SW480 (cell line): ENCODE measurements at places on chromosomes 3 and 15.

GRCh38 chr15:68650901-68651709, 72.3 kb downstream of the CORO2B start:
- peak; percentile 20 for DNase-seq

GRCh38 chr3:59334585-59334984, 284.8 kb upstream of the CFAP20DC start:
- DNase-seq, result no peak

DNA sequence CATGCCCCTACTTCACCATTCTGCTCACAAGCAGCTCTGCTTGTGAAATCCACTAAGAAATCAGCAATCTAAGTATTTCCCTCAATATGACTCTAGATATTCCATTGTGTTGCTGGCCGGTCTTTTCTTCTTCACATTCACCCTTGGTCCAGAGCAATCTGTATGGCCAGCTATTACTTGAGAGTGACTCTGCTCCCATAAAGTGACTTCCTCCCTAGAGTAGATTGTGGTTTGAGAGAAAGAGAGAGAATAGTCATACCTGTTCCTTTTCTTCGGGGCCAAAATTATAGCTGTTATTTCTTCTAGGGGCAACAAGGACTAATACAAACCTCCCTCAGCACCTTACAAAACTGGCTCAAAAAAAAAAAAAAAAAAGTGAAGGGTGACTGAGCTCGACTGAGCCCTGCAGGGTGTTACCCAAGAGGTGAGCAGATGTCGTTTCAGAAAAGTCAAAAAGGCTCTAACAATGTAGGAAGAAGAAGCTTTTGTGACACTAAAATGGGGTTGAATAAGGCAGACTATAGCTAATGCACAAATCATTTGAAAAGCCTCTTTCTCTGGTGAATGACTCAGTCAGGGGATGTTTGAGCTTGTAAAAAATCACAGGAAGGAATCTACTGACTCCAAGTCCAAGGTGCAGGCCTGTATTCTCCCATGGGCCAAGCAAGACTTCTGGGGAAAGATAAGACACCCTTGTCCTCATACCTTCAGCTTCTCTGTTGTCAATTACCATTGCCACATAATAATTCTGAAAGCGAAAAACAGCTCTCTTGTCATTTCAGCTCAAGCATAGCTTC, 161.0 kb upstream of the SLC24A5 start:
- no peak for DNase-seq

DNA sequence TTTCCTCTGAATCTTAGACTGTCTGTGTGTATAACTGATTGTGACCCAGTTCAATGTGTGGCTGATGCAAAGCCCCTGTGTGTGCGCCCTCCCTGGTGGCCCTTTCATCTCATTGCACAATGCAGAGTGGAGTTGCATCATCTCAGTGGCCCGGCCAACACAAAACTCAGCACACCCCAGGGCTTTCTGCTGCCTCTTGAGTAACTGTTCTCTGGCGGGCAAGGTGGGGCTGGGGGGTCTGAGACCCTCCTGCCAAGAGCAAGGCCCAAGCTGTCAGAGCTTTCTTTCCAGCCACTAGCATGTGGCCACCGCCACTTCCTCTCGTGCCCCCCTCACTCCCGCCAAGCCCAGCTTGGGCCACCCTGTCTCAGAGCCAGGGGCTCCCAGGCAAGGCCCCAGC, 80.7 kb upstream of the ALDH1L1 start:
- peak; percentile 82 for DNase-seq
